ENCODE measurements at places on chromosomes 13 and 19. TPM values are rescaled to one million over a fixed set of nuclear protein-coding genes. Genes with fewer than 3 reads are reported as not detected.

DNA sequence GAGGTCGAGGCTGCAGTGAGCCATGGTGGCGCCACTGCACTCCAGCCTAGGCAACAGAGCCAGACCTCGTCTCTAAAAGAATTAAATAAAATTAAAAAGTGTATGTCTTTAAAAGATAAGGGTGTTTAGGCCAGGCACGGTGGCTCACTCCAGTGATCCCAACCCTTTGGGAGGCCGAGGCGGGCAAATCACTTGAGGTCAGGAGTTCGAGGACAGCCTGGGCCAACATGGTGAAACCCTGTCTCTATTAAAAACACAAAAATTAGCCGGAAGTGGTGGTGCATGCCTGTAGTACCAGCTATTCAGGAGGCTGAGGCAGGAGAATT lies 7.5 kb upstream of the SDHAF1 start:
- no peak for DNase-seq

- no peak for DNase-seq
Observed at GRCh38 chr13:22596171-22596863, 584.5 kb upstream of the SGCG start.

GRCh38 chr13:37211487-37211886 lies 106.0 kb upstream of the CSNK1A1L start:
- DNase-seq = no peak

DNA sequence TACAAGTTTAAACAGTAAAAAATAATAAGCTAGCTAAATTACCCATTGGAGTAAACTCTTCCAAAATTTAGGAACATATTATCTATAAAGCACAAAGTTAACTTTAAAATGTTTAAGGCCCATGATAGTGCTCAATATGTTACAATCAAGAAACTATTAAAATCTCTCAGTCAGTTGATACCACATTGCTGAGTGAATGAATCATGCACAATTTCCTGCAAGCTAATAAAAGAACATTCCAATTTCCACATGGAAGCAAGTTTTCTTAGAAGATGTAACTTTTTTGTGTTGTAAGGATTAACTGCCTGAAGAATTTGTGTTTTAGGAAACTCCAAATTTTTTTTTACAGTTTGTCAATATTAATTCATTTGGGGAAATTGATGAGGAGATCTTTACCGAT lies 666.6 kb downstream of the SLITRK1 start:
- no peak for DNase-seq

ZFR2 gene
- total RNA-seq = not detected

SIGLEC8 gene
- total RNA-seq = not detected

FUT3 gene
- not detected for total RNA-seq
